ENCODE measurements at places on chromosomes 16 and 17.

GRCh38 chr17:75634754-75635609, 1.7 kb downstream of the SMIM5 start:
- no peak for DNase-seq

DNA sequence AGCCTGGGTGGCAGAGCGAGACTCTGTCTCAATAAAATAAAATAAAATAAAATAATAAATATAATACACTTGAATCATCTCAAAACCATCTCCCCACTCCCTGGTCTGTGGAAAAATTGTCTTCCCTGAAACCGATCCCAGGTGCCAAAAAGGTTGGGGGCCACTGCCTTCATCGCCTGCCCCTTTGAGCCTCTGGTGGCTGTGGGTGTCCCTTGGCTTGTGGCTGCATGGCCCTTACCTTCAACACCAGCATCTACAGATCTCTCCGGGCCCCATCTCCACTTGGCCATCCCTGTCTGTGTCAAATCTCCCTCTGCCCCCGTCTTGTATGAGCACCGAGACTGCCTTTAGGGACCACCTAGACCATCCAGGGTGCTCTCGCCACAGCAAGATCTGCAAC, 177.3 kb downstream of the SEC14L1 start:
- no peak for DNase-seq

DNA sequence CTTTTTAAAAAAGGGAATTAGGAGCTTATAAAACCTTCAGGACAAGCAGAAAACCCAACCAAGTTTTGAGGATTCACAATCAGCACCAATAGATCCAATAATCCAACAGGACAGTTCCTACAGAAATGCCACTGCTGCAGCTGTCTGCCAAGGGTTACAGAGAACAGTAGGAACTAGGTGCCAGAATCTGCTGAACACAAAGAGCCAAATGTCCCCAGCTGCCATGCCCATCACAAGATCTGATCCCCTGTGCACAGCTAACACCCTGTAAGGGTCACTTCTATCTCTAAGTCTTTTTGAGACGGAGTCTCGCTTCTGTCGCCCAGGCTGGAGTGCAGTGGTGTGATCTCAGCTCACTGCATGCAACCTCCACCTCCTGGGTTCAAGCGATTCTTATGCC, 262.3 kb downstream of the STX8 start:
- no peak for DNase-seq

- no peak for DNase-seq
These were observed 503.5 kb downstream of the HS3ST4 start for GRCh38 chr16:26195225-26195624.

DNA sequence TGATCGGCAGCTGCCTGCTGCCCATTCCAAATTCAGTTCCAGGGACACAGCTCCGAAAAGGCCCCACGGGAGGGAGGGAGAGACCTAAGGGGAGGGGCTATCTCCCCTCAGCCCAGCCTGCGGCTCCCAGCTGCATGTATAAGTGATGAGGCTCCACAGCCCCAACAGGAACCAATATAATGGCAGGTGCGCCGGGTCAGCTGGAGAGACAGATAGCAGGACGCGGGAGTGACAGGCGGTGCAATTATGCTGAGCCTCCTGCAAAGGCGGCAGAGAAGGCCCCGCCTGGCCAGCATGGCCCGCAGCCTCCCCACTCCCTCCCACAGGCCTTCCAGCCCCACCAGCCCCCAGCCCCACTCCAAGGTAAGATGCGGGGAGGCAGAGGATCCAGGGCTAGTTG, 8.1 kb upstream of the C1QL1 start:
- DNase-seq = no peak

DNA sequence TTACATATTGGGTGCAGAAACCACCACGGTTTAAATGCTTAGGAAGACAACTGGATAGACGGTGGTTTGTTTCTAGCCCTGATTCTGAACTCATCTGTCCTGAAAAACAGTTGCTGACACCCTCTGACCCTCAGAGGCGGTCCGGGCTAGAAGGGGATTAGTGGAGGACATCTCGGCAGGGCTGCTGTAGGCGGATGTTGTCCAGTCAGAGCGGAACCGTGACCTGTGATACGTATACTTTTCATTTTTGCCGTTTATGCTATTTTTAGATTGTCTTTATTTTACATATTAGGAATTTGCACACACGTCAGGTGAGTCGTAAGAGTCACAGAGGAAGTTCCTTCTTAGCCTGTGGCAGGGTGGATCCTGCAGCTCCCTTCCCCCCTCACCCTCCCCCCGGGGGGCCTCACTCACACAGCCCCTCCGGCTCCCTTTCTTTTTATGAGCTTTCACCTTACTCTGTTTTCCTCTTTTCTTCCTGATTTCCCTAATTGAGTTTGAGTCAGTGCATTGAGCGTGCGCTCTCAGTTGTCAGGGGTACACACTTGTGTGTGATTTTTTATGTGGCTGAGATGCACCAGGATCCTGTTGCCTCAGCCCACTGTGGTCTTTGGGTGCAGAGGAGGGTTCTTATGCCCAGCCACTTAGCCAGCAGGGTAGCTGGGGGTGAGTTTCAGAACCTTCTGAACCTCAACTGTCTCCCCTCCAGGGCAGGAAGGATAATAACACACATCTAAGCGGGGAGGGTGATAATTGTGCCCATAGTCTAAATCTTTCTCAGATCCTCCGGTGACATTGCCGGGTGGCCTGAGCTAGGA, 211.1 kb upstream of the CHMP6 start:
- DNase-seq = no peak

DNA sequence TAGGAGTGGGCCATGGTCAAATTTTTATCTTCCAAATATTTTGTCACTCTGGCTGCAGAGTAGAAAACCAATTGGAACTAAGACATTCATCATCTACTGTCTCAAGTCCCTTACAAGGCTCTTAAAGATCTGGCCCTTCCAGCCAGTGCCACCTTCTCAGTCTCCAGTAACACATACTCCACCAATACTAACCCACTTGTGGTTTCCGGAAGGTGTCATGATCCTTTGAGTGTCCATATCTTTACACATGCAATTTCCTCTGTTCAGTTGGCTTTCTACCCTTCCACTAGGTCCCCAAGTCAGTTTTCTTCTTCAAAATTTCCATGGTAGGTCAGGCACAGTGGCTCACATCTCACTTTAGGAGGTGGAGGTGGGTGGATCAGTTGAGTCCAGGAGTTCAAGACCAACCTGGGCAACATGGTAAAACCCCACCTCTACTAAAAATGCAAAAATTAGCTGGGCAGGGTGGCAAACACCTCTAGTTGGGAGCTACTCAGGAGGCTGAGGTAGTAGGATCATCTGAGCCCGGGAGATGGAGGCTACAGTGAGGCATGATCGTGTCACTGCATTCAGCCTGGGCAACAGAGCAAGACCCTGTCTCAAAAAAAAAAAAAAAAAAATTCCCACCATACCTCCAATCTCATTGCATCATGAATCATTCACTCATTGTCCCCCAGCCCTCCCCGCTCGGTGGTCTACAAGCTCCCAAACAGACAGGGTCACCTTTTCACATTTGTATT, 6.0 kb upstream of the GRB2 start:
- DNase-seq = no peak

DNA sequence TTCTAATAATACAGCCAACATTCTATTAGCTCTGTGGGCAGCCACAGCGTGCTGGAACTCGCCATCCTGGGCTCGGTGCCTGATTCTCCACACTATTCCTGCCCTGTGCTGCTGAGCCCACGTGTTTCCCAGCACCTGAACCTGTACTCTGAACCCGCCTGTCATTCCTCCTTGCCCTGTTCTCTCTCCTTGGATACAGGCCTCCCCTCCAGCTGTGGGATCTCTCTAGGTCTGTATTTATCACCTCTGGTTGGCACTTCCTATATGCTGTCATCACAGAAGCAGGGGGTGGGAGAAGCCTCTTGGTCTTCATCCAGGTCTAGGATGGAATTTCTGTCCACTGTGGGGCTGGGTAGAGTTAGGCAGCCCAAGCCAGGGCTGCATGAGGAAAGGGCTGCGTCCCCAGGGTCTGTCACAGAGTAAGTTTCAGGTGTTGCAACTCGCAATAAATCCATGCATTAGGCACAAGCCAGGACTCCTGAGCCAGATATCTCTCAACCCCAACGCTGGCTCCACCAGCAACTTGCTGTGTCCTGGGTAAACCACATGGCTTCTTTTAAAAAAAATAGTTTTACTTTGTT, 56.0 kb downstream of the ABAT start:
- DNase-seq = no peak

DNA sequence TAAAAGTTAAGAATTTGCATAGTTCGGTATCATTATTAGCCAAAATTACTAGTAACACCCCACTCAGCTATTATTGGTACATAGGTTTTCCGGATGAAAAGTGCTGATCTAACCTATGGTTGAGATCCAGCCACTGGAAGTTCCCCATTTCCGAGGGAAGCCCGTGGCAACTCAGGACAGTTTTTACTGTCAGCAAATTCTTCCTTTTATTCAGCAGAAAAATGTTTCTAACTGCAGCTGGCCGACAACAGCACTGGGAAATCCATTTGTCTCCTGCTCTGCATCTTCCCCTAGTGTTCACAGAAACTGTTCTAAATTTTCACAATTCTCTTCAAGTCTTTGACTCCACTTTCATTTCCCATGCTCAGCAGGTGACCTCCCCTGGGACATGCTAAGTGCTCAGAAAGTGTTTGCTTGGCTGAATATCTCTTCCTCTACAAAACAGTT, 15.5 kb upstream of the MMD start:
- DNase-seq = no peak

DNA sequence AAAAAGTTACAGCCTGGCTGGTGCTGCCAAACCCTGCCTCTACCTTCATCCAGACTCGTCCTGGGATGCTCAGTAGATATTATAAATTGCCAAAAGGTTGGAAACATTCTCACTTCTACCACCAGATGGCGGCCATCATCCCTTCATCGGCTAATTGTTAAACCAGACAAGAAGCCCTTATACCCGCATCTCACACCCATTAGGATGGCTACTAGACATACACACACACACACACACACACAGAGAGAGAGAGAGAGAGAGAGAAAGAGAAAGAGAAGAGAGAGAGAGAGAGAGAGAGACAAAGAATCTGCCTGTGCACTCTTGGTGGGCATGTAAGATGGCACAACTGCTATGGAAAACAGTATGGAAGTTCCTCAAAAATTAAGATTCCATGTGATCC, 15.0 kb upstream of the SCIMP start:
- peak; percentile 76 for DNase-seq

- DNase-seq = no peak
These were observed 42.8 kb downstream of the USP22 start for GRCh38 chr17:20999841-21000532.

GRCh38 chr16:6081320-6081976, 983.9 kb upstream of the EEF2KMT start:
- no peak for DNase-seq

DNA sequence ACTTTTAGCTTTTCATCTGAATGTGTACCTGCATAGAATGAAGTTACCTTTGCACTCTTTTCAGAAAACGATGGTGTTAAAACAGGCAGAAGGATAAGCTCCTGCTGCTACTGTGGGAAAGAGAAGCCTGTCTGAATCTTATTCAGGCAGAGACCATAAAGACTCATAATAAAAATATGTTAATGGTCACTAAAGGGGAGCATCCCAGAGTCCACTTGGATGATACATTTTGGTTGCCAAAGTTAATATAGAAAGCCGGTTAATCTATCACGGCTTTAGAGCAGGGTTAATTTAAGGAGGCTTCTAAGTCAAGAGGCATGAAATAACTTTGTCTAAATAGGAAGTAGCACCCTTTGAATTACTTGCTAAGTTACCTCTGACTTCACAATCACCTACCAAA, 2.9 kb downstream of the MARCHF10 start:
- no peak for DNase-seq

- DNase-seq = no peak
These were observed 62.6 kb downstream of the NETO2 start for GRCh38 chr16:47081115-47081514.

DNA sequence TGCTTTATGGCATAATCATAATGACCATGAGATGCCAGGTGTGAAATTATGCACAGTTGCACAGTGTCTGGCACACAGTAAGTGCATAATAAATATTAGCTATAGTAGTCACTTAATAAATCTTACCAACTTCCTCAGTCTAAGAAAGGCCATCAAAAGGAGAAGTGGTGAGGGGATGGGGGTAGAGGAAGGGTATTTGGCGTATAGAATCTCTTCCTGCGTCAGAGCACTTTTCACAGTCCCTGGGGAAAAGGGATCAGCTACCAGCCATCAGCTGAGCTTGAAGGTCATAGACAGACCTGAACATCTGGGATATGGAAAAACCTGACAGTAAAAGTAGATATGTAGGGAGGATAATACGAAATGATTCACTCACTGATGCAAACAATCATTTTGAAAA, 5.8 kb downstream of the CRHR1 start:
- no peak for DNase-seq

- DNase-seq = no peak
These were observed 55.3 kb downstream of the USP10 start for GRCh38 chr16:84754956-84755672.

DNA sequence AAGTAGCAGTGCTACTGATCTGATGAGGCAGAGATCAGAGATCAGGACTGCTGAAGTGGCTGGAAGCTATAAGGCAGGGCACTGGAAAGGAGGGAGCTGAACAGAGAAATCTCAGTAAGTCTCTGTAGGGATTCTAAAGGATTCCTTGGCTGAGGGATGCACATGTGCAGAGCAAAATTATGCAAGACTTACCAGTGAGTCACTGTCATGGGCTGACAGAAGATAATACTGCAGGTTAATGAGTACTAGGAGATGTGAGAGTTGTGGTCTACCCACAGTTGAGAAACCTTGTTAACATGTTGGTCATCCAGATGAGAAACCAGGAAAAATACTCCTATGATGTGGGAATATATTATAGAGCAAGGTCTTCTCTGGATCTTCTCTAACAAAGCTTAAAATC, 378.1 kb downstream of the HAPSTR1 start:
- no peak for DNase-seq

- DNase-seq = peak; percentile 69
These were observed 20.0 kb downstream of the TRAF4 start for GRCh38 chr17:28763804-28764266.

- no peak for DNase-seq
These were observed 31.0 kb downstream of the HASPIN start for GRCh38 chr17:3754458-3755334.

DNA sequence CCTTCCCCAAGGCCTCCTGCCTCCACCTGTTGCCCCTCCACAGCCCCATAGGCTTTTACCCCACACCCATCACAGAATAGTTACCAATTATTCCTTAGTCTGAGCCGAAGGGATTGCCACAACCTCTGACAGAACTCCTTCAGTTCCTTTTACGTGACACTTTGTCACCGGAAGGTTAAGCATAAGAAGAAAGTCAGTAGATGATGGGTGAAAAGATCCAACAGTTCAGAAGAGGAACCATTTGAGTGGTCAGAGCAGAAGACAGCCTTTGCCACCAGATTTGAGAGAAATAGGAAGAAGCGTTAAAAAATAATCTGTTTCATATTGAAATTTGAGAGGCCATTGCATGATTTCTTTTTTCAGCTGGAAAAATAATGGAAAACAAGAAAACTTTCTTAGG, 1.2 kb downstream of the SRR start:
- no peak for DNase-seq

GRCh38 chr17:81903896-81904599, 2.0 kb downstream of the NPB start:
- no peak for DNase-seq

DNA sequence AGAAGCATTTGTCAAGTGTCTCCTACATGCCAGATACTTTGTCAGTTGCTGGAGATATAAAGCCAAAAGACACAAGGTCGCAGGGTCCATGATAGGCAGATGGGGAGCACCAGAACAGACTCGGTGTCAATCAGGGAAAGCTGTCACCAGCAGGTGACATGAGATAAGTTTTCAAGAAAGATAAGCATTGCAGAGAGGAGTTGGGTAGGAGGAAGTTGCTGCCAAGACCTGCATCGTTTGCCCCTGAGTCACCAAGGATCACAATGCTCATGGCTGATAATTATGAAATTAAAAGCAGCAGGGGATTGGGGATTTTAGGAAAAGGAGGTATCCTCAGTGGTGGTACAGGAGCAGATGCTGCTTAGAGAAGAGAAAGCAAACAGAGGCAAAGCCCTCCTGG, 551.1 kb upstream of the CDH11 start:
- DNase-seq = no peak
